ENCODE measurements at places on chromosomes 1 and 21. TPM values are rescaled to one million over a fixed set of nuclear protein-coding genes. Genes with fewer than 3 reads are reported as not detected.

DNA sequence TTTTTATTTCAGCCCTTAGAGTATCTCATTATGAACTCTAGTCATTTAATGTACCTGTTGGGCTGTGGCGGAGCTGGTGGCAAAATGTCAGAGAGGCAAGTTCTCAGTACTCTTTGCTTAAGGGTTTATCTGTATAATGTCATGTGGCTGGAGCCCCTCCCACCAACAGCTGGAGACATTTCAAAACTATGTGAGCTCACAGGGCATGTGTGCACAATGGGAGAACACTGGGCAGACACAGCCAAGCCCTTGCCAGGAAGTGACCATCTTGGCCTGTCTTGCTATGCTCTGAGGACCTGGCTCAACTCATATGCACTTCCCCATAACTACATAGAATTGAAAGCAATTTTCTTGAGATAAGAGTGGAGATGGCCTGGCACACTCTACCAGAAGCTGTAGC, 296.4 kb downstream of the PTPRU start:
- DNase-seq, result peak; percentile 55

ZBTB8A gene
- 7.3 TPM for total RNA-seq

DNA sequence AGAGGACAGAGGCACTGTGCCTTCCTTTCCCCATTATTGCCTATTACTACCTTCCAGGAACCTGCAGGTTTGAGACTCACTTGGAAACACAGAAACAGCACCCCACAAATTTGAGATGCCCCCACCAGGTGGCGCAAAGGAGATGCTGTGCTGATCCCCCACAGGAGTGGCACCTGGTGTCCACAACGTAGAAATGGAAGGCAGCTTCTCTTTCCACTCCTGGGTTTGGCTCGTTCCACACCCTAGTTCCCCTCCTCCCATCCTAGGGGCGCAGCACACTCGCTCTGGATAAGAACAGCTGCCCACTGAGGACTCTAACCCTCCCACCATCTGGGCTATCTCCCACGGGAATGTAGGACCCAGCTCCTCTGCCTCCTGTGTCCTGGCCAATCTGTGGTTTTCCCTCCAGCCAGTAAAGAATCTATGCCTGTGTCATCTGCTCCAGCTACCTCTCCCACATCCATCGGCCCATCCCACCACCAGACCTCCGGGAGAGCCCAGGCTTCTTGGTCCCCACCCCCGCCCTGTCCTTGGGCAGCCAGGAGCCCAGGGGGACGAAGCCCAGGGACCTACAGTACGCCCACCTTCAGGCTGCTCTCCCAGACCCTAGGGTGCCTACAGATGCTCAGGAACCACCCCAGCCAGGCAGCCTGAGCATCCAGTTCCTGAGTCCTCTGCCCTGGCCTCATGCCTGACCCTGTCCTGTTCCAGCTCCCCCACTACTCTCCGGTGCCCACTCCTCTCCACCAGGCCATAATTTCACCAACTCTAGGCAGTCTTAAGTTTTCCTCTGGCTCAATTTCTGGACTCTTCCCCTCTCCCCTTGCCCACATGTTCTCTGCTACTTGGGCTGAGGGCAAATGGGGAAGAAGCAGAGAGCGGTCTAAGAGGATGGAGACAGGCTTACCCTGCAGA, 549 bp downstream of the THBS3 start:
- DNase-seq, result peak; percentile 86

- no peak for DNase-seq
These were observed 587.1 kb downstream of the LMO4 start for GRCh38 chr1:87915771-87916170.

CRNN gene
- total RNA-seq, result not detected

TSPAN2 gene
- 12.1 TPM for total RNA-seq

DNA sequence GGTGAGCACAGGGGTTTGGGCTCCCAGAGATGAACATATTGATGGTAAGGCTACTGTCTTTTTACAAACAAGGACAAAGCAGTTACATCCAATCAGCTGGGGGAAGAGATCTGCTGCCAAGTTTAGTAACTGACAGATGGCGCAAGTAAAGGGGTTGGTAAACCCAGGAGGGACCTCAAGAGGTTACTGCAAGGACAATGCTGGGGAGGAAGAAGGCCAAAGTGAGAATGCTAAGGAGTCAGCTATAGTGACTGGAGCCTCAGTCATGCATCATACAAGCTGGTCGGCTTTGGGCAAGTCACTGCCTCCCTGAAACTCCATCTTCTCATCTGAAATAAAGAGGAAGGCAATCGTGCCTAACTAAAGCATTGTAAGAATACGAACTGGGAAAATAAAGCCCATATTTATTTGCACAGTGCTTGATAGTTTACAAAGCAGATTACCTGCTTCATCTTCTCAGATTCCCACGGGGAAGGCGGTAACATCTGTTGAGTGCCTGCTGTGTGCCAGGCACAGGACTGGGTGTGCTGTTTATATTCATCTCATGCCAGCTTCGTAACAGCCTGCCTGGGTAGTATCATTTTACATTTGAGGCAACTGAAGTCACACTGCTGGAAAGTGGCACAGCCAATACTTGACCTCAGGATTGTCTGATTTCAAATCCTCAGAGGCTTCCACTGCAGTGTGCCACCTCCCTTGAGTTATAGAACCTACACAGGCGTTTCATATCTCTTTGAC, 114.8 kb downstream of the BEND5 start:
- DNase-seq, result no peak

DNA sequence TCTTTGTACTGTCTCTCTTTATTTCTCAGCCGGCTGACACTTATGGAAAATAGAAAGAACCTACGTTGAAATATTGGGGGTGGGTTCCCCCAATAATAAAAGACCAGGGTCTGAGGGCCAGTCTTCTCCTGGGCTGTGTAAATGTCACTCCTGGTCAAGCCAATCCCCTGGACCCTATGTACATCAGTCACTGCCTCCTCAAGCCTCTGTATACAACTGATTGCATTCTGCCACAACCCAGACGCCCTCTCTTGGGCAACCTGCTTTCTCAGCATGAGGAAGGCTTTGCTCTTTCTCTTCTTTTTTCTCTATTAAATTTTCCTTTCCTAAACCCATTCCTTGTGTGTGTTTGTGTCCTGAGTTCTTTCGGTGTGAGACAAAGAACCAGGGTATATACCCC, 84.1 kb upstream of the SERBP1 start:
- DNase-seq, result no peak

DNA sequence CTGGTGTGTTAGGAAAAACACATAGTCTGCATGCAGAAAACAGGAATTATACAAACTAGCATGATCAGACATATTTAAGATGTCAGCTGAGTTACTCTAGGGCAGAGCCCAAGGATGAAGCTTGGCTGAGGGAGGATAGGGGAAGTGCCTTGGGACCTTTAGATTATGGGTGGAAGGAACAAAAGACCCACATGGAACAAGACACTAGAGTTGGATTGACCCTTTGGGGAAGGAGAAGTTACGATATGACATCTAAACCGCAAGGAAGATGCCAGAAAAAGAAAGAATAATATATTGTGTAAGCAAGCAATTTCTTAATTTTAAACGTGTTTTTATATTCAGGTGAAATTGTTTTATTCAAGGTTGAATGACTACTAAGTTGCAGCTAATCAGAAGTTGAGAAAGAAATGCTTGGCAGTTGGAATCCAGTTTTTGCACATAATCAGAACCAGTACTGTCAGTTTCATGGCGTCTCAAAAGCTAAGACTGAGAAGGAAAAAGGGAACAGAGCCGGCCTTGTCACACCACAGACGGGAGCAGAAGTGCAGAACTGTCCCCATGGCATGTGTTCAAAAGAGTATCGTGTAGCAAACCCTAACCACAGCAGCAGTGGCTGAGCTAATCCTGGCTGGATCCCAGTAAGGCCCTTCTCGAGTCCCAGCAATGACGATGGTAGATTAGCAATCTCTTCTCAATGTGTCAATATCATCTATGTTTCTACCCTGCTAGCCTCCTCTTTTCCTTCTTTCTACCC, 31.2 kb upstream of the IFNAR2 start:
- DNase-seq, result peak; percentile 59

- no peak for DNase-seq
These were observed 250.9 kb downstream of the MATN1 start for GRCh38 chr1:30472526-30472925.

CFHR2 gene
- total RNA-seq, result not detected

GRCh38 chr1:75616436-75617433, 5.8 kb upstream of the SLC44A5 start:
- no peak for DNase-seq

DNA sequence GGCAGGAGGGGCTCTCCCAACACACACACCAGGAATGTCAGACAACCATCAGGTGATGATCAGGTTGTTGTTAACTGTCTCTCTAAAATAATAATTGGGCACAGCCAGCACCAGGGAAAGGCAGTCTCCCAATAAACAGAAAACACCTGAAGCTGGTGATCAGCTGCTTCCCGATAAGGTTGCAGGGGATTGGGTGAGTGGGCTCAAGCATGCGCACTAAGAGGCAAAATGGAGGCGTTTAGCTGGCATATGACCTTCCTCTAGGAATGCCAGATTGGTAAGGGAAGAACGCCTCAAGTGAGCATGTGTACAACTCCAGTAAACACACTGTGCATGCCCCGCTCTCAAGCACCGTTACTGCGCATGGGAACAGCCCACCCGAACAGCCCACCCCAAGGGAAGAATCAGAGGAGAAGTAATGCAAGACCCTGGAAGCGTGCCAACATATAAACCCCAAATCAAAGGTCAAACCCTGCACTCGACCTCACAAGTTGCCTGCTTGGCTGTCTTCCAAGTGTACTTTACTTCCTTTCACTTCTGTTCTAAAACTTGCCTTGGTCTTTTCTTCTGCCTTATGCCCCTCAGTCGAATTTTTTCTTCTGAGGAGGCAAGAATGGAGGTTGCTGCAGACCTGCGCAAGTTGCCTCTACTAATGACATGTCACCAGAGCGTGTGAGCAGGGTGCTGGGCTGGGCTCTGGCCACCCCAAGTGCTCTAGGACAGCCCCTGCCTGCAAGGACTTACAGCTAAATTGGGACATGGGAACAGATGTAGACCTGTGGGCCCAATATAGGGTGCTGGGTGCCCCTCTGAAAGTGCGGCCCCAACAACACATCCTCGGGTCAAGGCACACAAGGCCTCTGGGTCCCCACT, 200.8 kb downstream of the RHOU start:
- peak; percentile 19 for DNase-seq

- no peak for DNase-seq
These were observed 41.5 kb downstream of the NCAM2 start for GRCh38 chr21:21039624-21040170.

DNA sequence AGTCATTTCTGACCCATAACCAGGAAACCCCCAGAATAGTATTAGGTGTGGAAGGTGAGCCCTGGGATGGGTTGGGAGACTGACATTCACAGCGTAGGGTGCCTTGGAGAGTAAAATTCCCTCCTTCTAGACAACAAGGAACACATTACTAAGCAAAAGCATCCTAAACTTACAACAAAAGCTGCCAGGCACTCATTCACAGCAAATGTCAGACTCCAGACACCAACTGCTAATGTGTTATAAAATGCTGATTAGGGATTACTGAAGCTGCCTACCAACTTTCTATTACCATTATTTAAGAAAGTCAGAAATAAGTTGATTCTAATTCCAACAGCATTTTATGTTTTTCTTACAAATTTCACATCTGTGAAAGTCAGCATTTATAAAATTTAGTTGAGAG, 40.0 kb upstream of the C1orf87 start:
- no peak for DNase-seq

DNA sequence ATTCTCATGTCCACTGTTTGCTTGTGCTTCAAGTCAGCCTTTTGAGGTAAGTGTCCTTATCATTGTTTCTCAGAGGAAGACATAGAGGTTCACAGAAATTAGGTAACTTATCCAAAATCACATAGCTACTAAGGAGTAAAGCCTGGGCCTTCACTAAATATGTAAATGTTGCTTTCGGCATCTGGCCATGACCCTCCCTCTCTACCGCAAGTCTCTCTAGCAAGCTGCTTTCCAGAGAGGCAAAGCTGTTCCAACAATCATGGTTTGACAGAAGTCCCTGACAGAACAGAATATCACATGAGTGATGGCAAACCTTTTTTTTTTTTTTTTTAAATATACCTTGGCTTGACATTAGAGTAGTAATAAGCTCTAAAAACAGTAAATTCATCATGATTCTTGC, 94.5 kb upstream of the F3 start:
- no peak for DNase-seq

RIIAD1 gene
- total RNA-seq, result 0.95 TPM

- DNase-seq, result no peak
These were observed 1.3 kb downstream of the PLA2G2E start for GRCh38 chr1:19922015-19922688.

POU3F1 gene
- 0.09 TPM for total RNA-seq

ADGRL2 gene
- total RNA-seq, result 45.1 TPM

GRCh38 chr1:31064111-31064717, 1.3 kb downstream of the PUM1 start:
- no peak for DNase-seq

CACNA1S gene
- not detected for total RNA-seq

DNA sequence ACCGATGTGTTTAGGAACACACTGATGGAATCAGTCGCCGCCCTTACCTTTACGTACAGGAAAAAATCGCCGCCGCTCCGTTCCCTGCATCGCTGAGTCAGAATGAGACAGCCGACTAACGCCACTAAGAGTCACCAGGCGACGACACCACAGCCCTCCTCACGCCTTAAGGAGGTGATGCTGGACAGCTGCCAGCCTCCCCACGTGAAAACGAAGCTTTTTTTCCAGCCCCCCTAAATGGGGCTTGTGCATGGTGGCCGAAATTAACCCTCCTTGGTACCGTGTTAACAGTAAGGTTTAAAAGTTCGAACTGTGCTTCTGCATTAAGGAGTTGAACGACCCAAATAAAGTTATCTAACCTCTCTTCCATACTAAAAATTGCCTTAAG, 511 bp downstream of the DNTTIP2 start:
- DNase-seq, result peak; percentile 45

- DNase-seq, result no peak
These were observed 40.5 kb downstream of the ZBTB40 start for GRCh38 chr1:22491995-22492715.

DNA sequence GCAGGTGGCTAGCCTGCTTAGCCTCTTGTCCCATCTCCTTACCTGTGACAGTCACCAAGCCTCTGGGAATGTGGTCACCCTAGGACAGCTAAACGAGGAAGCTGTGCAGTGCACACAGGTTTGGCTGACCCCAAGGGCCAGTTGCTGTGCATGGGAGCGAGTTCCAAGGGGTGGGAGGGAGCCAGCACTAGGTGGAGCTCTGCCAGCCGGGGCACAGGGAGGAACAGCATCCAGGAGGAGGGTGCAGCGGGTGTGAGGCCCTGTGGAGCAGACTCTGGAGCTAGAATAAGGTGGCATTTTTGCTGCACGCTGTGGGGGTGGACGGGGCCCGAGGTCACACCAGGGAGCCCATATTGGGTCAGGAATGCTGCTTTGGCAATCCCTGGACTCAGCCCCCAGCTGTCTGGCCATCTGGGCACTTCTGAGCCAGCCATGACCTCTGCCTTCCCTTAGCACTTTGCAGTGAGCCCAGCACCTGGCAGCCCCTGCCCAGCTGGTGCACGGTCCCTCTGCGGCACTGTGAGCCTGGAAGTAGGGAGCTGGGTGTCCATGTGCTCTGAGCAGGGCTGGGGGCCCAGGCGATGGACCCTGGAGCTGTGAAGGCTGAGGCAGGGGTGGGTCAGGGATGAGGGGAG, 8.7 kb downstream of the PDXK start:
- peak; percentile 79 for DNase-seq

SPATA45 gene
- 0.60 TPM for total RNA-seq

PYHIN1 gene
- total RNA-seq, result 3.2 TPM
